HFFc6 (cell line): ENCODE measurements at places on chromosomes 11 and 22. TPM values are rescaled to one million over a fixed set of nuclear protein-coding genes. Genes with fewer than 3 reads are reported as not detected.

DNA sequence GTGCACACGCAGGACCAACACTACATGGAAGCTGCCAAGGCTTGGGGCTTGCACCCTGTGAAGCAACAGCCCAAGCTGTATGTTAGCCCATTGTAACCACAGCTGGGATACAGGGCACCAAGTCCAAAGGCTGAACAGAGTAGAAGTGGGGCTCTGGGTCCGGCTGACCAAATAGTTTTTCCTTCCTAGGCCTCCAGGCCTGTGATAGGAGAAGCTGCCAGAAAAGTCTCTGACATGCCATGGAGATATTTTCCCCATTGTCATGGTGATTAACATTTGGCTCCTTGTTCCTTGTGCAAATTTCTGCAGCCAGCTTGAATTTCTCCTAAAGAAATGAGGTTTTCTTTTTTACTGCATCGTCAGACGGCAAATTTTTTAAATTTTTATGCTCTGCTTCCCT lies 941.2 kb downstream of the FAM181B start:
- no peak for DNase-seq

DEFB131B gene
- not detected in 3 replicates for total RNA-seq

- DNase-seq, result no peak
These were observed 3.2 kb upstream of the PTDSS2 start for GRCh38 chr11:446891-447290.

OR2AT4 gene
- not detected in 3 replicates for total RNA-seq

PGA5 gene
- not detected in 3 replicates for total RNA-seq

GRCh38 chr22:45462034-45462655 lies 40.5 kb upstream of the FBLN1 start:
- DNase-seq, result no peak
